ENCODE measurements at places on chromosomes 7 and 10.
A peak's percentile ranks its signal among the peaks of the same experiment; 100 is the strongest.

- DNase-seq = no peak
Measured at GRCh38 chr10:24307696-24308485, 99.0 kb downstream of the KIAA1217 start.

DNA sequence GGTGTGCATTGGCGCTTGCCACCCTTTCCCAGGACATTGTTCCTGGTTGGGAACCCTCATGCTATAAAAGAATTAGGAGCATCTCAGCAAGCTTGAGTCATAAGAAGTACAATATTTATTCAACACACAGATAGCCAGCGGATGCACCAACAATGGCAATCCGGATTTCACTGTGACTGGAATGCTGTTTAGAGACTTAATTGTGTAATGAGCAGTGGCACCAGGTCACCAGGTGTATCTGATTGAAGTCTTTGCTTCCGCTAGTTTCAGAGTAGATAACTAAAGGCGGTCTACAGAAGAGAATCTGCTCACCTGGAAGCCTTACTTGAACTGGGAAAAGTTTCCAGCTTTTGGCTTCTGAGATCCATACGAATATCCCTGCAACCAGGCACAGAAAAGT lies 772.3 kb upstream of the GHITM start:
- no peak for DNase-seq

DNA sequence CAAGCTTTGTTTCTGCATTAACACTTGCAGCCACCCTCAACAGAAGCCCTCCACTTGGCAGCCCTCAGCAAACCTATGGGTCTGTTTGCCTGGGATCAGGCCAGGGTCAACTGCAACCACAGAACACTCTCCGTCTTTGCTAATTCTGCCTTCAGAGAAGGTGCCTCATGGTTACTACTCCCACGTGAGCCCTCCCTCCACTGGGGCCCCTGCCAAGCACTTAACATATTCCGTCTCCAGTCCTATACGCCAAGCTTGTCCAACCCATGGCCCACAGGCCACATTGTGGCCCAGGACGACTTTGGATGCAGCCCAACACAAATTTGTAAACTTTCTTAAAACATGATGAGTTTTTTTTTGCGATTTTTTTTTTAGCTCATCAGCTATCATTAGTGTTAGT lies 54.7 kb downstream of the HSPA12A start:
- DNase-seq = no peak

DNA sequence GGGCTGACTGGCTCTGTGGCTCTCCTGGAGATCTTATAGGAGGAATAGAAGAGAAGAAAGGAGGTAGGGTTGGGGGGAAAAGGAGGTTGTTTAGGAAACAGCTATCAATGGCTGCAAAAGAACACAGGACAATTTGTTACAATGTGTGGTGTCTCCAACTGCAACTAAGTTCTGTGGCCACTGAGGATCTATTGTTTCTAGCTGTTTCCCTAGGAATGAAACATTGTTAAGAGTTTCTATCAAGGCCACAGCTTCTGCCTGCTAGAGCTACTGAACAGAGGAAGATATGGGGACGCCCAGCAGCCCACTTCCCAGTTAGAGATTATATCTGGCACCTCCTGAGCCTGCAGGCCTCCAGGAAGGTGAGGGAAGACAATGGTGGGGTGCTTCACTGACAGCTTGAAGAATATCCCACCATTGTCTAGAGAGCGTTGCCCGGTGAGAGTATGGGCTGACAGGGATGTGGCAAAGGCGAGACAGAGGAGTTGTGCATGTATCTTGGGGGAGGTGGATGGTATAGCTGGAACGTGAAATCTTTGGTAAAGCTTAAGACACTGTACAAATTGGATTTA lies 4.0 kb downstream of the SCD start:
- DNase-seq = no peak

GRCh38 chr7:28498636-28499035 lies 86.3 kb downstream of the CREB5 start:
- DNase-seq = no peak

GRCh38 chr10:28592953-28593352 lies 60.0 kb downstream of the WAC start:
- DNase-seq = no peak

GRCh38 chr7:25831831-25832411 lies 320.1 kb upstream of the NFE2L3 start:
- no peak for DNase-seq

DNA sequence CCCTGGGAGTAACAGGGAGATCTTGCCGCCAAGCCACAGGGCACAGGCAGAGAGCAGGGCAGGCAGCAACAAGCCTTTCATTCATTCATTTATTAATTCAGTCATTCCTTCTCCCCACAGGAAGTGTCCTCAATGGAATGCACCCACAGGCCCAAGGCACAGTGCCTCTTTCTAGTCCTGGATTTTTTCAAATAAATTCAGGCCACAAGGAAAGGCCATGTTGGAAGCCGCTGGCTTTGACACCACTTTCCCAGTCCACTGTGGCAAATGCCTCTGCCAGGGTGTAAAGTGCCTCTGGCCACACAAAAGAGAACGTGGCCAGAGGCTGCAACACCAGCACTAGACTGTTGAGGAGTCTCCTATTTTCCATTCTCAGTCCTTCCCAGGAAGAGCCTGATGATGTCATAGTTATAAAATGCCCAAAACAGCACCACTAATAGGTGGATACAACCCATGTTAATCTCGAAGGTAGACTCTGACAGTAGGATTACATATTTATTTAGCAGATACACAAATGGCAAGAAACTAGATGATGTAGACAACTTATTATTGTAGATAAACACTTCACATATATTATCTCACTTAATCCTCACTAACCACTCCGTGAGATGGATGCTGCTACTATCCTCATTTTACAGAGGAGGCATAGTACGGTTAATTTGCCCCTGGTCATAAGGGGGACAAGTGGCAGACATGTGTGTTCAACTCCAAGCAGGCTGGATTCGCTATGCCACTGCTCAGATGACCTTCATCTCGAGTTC lies 5.5 kb downstream of the JAZF1 start:
- DNase-seq = no peak

DNA sequence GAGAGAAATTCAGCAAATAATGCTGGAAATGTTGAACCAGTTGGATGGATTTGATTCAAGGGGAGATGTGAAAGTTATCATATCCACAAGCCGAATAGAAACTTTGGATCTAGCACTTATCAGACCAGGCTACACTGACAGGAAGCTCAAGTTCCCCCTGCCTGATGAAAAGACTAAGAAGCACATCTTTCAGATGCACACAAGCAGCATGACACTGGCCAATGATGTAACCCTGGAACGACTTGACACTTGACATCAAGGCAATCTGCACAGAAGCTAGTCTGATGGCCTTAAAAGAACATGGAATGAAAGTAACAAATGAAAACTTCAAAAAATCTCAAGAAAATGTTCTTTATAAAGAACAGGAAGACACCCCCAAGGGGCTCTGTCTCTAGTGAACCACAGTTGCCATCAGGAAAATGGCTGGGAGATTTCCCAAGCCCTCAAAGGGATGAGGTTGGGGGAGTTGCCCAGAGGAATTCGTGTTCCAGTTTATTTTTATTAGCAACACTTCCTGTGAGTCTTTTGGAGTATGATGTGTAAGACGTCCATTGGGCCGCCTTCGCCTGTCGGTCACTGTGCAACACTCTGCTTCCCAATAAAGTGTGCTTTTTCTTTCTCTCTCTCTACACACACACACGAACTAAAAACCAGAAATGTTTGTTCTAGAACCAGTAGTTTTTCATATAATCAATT lies 200.0 kb downstream of the HIBADH start:
- no peak for DNase-seq

- DNase-seq = peak; percentile 88
Measured at GRCh38 chr7:79453558-79454360, at the start of gene MAGI2. MAGI2 (minus strand) TSS chr7:79453667; CDS start chr7:79453320, 347 bp downstream.

GRCh38 chr7:118918556-118918955 lies 694.1 kb downstream of the ANKRD7 start:
- no peak for DNase-seq

- DNase-seq = no peak
Measured at GRCh38 chr7:115747174-115747573, 283.4 kb downstream of the TFEC start.

DNA sequence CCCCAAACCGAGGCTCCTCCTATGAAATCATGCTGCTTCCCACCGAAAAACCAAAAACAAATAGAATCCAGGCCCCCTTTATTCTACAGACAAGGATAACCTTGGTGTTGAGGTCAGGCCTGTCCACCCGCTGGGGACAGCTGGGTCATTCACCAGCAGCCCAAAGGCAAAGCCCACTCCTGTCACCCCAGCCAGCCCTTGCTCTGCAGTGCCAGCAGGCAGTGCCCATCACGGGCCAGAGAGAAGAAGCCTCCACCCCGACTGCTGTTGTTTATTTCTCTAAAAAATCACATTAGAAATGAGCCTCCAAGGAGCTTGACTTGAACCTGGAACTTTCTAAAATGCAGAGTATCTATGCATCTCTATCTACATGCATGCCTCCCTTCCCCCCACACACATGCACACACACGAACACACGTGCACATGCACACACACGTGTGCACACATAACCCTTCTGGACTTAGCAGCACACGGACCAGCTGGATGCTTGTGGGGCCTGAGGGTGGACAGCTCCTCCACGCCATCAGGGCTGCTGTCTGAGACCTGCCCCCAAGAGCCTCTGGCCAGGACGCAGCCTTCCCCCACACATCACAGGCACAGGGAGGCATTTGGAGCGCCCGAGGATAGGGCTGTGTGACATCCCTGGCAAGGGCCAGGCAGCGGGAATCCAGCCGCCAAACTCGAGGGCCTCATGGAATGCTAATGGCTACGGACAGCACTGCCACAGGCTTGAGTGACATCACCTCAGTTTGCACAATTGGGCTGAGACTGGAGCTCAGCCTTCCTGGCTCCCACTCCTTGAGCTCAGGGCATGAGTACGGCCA lies 22.8 kb downstream of the PRKAG2 start:
- no peak for DNase-seq

DNA sequence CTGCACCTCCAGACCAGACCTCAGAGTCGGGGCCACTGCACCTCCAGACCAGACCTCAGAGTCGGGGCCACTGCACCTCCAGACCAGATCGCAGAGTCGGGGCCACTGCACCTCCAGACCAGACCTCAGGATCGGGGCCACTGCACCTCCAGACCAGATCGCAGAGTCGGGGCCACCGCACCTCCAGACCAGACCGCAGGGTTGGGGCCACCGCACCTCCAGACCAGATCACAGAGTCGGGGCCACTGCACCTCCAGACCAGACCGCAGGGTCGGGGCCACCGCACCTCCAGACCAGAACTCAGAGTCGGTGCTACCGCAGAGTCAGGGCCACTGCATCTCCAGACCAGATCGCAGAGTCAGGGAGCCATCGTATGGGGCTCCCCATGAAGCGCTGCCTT lies 105.9 kb downstream of the ACTR3B start:
- DNase-seq = no peak

- DNase-seq = no peak
Measured at GRCh38 chr7:141441837-141442627, 109.2 kb upstream of the AGK start.

DNA sequence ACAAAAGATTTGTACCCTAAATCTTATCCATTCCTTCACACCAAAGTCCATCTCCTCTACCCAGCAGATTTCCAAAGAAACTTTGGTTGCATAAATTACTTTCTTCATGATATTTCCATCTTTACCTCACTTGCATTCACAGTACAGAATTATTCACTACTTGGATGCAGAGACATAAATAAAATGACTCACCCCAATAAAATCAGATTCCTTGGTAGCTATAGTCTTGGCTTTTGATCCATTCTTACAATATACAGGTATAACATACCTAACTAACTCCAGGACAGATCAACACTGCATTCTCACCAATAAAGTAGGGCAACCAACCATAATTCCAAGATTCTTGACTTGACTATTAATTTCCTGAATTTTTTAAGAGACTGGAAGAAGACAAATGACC lies 815.1 kb downstream of the MAGI2 start:
- DNase-seq = no peak

DNA sequence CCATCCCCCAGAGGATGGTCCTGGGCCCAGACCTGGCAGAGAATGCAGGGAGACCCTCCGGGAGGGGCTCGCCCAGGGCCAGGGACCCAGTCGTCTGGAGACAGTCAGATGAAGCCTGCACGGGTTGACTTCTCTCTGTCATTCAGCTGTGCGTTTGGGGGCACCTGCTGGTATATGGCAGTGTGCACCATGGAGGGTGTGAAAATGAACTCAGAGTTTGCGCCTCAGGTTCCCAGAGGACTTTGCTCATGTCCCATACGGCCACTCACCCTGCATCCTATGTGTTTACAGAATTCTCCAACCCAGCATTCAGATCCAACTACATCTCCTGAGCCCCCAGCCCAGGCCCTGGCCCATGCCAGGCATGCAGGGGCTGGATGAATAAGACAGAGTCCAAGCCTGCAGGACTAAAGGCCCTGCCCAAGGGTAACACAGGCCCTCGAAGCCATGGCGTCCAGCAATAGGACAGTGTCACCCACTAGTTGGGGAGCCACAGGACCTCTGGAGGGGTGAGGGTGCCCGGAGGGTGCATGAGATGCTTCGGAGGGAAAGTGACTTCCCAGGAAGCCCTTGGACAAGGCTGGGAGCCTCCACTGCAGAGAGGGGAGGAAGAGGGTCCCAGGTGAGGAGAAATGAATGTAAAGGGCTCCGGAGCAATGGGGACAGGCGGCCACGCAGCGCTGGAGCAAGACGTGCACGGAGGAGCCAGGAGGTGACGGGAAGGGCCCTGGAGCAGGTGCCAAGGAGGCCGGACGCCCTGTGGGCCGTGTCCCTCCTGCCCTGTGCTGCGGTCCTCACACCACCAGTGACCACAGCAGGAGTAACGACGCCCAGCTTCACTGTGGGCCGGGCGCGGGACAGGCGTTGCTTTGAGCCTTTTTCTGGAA lies 36.3 kb downstream of the CALML3 start:
- DNase-seq = no peak

- no peak for DNase-seq
Measured at GRCh38 chr10:4686644-4686996, 139.4 kb upstream of the AKR1E2 start.

GRCh38 chr10:127234306-127234800 lies 38.0 kb upstream of the INSYN2A start:
- DNase-seq = no peak

DNA sequence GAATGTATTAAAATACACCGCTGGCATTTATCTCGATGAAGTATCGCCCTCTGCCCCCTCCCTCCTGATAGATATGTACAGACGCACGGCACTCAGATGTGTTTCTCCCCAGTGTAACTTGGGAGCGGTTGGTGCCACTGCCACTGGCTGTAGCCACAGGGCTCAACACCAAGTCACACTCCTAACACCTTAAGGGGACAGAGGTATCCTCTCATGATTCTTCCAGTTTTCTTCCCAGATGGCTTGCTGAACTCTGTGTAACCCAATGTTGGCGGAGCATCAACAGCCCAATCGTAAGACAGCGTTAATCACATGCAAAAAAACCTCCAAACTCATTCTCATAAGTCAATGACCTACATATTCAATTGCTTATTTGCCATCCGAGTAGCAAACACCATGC lies 35.5 kb downstream of the CTBP2 start:
- no peak for DNase-seq

DNA sequence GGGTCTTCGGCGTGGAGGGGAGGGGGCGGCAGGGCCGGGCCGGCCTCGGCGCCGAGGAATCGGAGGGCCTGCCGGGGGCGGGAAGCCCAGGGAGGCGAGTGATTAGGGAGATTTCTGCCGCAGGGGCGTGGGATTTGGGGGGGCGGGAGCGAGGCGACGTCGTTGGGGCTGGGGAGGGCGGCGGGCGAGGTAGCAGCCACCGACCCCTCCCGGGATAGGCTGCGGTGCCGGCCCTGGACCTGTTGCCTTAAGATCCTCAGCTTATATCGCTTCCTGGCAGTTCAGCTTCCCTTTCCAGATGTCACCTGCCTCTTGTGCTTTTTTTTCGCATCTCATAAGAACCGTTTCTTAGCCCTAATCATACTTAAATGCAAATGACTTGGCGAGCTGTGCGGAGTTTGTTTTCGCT lies 655 bp downstream of the LMTK2 start:
- DNase-seq = no peak
